ENCODE measurements at places on chromosomes 11 and 22.

GRCh38 chr22:38125751-38126201, 15.3 kb upstream of the BAIAP2L2 start:
- DNase-seq = no peak

DNA sequence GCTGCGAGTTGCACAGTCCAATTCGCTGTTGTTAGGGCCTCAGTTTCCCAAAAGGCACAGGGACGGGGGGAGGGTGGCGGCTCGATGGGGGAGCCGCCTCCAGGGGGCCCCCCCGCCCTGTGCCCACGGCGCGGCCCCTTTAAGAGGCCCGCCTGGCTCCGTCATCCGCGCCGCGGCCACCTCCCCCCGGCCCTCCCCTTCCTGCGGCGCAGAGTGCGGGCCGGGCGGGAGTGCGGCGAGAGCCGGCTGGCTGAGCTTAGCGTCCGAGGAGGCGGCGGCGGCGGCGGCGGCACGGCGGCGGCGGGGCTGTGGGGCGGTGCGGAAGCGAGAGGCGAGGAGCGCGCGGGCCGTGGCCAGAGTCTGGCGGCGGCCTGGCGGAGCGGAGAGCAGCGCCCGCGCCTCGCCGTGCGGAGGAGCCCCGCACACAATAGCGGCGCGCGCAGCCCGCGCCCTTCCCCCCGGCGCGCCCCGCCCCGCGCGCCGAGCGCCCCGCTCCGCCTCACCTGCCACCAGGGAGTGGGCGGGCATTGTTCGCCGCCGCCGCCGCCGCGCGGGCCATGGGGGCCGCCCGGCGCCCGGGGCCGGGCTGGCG, at the start of gene BCR:
Gene BCR, plus strand, starts transcription at position 209 of the 592 bp plus-strand sequence. CDS start 452 bp downstream, outside the sequence.
- peak; percentile 51 for DNase-seq

- DNase-seq = peak; percentile 57
Measured at GRCh38 chr11:117179048-117179999, 781 bp downstream of the SIDT2 start.

GRCh38 chr22:37680191-37680851, 4.9 kb downstream of the LGALS1 start:
- peak; percentile 55 for DNase-seq

GRCh38 chr11:71065841-71066240, 186.5 kb downstream of the SHANK2 start:
- no peak for DNase-seq

- no peak for DNase-seq
Measured at GRCh38 chr22:19503367-19503766, 20.8 kb downstream of the CLDN5 start.

- no peak for DNase-seq
Measured at GRCh38 chr22:30031328-30031727, 48.9 kb upstream of the HORMAD2 start.

DNA sequence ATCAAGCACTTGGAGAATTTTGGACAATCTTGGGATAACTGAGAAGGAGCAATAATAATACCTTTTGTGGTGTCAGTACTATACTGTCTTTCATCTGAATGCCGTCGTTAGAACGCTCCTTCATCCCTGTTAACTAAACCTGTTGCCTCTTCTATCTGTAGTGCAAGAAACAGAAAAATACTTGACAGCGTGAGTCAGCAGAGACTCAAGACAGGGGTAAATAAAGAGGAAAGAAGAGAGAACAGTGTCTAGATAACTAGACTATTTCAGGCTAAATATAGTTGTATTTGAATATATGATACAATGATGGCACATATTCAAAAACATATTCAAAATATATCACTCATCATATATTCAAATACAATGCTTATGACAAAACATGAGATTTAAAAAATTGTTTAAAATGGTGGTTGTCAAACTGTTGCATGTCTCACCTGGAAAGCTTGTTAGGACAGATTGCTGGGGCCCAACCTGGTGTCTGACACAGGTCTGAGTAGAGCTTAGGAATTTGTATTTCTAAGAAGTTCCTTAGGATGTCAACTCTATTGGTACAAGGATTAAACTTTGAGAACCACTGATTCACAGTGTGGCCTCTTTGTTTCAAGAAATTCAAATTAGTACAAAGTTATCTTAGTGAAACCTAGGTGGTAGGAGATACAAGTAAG, 17.4 kb downstream of the OOSP4A start:
- no peak for DNase-seq

DNA sequence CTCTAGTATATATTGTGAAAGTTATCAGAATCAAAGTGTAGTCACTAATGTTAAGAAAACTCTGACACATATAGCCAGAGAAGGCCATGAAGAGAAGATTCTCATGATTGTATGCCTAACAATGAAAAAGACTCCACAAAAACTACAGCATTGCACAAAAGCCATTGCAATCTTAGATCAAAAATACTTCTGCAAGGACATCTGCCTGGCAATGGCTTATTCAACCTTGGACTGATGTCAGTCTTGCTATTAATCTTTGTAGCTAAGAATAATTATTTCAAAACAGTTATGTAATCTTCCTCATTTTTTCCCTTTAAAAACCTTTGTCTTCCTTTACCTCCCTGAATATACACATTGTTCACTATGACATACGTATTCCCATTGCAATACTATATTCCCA, 55.3 kb upstream of the SLC36A4 start:
- no peak for DNase-seq

DNA sequence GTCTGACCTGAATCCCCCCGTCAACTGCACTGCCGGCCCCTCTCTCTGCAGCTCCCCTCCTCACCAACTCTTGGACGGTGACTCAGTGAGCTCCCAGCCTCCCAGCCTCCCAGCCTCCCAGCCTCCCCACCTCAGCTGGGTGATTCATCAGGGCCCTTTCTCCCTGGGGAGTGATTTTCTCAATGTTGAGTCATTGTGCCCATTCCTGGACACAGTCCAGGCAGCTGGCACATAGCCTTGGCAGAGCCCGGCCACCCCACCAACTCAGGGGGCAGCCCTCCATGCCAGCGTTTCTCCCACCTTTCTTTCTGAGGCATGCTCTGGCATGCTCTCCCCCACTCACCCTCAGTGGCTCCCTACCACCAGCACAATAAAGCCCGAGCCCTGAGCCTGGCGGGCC, 30.7 kb downstream of the PDE2A start:
- DNase-seq = peak; percentile 54

DNA sequence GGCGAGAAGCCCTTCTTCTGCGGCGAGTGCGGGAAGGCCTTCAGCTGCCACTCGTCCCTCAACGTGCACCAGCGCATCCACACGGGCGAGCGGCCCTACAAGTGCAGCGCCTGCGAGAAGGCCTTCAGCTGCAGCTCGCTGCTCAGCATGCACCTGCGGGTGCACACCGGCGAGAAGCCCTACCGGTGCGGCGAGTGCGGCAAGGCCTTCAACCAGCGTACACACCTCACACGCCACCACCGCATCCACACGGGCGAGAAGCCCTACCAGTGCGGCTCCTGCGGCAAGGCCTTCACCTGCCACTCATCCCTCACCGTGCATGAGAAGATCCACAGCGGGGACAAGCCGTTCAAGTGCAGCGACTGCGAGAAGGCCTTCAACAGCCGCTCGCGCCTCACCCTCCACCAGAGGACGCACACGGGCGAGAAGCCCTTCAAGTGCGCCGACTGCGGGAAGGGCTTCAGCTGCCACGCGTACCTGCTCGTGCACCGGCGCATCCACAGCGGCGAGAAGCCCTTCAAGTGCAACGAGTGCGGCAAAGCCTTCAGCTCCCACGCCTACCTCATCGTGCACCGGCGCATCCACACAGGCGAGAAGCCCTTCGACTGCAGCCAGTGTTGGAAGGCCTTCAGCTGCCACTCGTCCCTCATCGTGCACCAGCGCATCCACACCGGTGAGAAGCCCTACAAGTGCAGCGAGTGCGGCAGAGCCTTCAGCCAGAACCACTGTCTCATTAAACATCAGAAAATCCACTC, 12.2 kb downstream of the ZNF74 start:
- DNase-seq = no peak

- no peak for DNase-seq
Measured at GRCh38 chr11:68467201-68467834, 6.8 kb downstream of the PPP6R3 start.

- no peak for DNase-seq
Measured at GRCh38 chr11:134581121-134581626, 169.1 kb upstream of the B3GAT1 start.

GRCh38 chr11:120258661-120259060, 18.7 kb downstream of the POU2F3 start:
- DNase-seq = no peak

DNA sequence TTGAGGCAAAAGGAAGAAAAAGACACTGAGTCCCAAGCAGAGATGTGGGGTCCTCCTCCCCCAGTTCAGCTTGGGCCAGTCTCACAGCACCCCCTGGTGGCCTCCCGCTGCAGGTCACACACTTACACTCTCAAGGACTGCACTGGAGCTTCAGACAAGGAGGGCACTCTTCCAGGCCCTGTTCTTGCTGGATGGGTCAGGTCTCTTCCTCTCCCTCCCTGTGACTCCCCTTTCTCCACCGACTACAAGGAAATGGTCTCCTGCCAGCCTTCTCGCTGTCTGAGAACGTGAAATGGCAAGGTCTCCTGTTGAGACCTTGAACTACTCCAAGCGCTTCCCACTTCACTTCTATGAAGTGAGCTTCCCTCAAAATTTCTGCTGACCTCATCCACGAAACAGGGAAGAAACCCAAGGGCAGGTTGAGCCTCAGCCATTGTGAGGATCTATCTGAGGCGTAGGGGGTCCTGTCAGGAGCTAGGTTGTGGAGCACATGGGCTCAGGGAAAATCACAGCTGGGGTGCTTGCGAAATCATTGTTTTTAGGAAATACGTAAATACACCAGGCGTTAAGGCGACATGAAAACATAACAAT, 11.2 kb upstream of the IGLL1 start:
- DNase-seq = peak; percentile 56

- no peak for DNase-seq
Measured at GRCh38 chr11:131223198-131223991, 147.0 kb upstream of the NTM start.

DNA sequence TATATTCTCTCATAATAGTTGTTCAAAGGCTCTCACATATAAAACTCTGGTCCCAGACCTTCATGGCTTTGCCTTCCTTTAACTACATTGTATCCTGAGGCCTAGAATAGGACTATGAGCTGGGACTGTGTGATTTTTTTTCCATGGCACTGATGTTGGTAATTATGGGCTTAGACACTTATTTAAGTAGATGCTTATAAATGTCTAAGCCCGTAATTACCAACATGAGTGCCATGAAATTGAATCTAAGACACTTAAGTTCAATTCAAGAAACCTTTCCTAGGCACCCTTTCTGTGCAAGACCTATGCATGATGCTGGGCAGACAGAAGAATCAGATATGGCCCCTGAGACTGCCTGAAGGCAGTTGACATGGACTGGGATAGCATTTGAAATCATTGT, 63.0 kb downstream of the P4HA3 start:
- no peak for DNase-seq

DNA sequence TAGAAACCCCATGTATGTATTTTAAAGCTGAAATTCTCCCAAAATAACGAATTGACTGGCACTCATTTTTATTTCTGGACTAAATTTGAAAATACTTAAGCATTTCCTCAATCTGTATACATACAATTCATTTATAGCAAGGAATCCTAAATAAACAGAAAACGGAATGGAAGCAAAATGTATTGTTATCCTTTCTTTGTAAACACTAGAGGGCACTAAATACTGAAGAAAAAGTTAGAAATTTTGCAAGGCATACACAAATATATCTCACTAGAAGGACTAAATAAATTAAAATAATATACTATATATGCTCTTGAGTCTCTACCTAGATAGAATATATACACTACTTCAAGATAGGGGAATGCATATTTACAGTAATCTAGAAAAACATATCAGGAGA, 23.1 kb upstream of the ANO5 start:
- no peak for DNase-seq

GRCh38 chr22:22178355-22178965, 66.1 kb upstream of the VPREB1 start:
- no peak for DNase-seq

GRCh38 chr11:26985470-26985869, 8.4 kb upstream of the FIBIN start:
- no peak for DNase-seq

- no peak for DNase-seq
Measured at GRCh38 chr11:75267171-75267970, 26.8 kb downstream of the TPBGL start.

Data from fibroblast of mammary gland (primary cell).